HS-5 (cell line): ENCODE measurements at places on chromosomes 1 and 21.
A peak's percentile ranks its signal among the peaks of the same experiment; 100 is the strongest.

- DNase-seq, result no peak
Measured at GRCh38 chr1:116012716-116013115, 36.4 kb downstream of the SLC22A15 start.

DNA sequence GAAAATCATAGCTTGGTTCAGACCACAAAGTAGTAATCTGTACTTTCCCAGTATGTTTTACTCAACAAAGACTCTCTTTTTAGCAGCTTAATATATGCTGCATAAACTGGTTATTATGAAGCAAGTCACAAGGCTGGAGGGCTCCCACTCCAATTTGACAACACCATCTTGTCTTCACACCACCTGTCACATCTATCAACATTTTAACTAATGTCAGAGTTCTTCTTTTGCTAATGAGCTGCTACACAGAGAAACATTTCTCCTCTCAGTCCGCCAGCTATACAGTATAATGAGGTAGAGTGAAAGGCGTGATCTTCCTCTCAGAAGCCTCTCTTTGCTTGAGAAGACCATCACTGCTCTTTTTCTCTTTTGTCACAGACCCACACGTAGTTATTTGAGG is 230.1 kb downstream of the BARHL2 start:
- DNase-seq, result no peak

- no peak for DNase-seq
Measured at GRCh38 chr1:56625819-56626440, 19.2 kb upstream of the PRKAA2 start.

DNA sequence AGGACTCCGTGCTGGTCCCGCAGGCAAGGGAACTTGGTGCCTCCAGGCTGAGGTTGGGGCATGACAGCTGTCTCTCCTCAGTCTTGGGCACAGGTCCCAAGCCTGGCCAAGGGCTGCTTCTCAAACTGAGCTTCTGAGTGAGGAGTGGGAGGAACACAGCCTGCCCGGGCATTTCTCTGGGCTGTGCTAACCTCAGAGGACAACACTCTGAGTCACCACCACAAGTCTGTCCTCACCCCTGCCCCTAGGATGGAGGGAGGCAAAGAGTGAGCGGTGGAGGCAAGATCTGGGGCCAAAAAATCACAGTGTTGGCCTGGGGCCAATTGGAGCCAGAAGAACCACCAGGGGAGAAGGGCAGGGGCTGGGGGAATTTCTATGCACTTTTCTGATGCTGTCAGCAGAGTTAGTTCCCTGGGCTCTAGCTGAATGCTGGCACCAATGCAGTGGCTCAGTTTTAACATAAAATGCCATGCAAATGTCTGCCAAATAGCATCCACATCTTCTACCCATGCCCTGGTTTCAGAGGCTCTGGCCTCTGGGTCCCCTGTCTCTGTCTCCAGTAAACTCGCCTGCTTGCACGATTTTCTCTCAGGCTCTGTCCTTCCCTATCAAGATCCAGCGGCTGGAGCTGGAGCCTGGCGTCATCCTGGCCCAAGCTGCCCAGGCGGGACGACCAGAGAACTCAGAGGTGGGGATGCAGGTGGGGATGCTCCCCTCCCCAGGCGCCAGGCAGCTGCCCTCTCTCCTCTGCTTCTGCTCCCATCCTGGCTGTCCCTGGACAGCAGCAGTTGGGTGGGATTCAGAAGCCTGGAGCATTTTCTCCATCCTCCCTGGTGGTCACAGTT is 11.0 kb upstream of the CDK18 start:
- no peak for DNase-seq

- no peak for DNase-seq
Measured at GRCh38 chr21:44771896-44772525, 29.6 kb downstream of the UBE2G2 start.

DNA sequence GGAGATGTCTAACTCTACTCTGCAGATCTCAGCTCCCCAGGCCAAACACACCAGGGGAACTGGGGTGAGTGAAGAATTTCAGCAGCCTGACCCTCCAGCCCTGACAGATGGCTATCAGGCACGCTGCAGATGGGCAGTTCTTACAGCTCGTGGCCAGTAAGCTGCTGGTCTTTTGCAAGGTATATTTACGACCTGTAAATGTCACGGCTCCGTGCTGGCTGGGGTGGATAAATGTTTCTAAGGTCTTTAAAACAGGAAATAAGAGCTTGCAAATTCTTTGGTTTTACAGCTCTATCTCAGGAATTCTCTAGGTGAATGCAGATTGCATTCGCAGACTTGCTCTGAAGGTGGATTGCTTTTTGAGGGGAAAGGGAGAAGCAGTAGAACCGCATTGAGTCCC is 10.1 kb downstream of the DOP1B start:
- no peak for DNase-seq

DNA sequence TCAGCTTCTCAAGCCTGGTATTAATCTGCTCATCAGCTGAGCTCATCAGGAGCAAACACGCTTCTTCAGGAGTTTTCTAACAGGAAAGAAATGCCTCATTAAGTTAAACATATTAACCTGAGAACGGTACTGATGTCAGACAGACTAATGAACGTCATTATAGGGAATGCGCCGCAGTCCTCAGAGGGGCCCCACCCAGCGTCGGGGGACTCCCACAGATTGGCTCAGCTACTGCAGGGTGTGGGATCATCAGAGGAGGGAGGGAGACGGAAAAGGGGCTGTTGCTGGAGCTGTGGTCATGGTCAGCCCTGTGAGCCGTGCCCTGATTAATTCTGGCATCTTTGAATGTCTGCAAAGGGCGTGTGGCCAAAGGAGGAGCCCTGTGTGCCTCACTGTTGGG is 348.5 kb downstream of the PTPRU start:
- no peak for DNase-seq

DNA sequence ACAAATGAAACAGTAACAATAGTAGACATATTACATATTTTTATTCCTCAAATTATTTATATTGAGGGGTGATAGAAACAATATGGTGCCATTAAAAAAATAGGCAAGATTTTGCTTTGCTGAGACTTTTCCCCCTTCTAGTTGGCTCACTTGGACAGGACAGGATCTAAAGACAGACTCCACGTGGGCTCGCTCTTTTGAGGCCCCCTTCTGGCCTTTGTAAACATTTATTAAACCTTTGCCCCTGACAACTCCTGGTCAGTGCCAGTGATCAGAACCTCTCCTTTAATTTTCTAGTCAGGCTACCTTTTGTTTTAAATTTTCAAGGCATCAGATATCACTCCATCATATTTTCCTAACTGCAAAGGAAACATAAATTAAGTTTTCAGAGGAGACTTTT is 49.7 kb upstream of the IFI44L start:
- no peak for DNase-seq

DNA sequence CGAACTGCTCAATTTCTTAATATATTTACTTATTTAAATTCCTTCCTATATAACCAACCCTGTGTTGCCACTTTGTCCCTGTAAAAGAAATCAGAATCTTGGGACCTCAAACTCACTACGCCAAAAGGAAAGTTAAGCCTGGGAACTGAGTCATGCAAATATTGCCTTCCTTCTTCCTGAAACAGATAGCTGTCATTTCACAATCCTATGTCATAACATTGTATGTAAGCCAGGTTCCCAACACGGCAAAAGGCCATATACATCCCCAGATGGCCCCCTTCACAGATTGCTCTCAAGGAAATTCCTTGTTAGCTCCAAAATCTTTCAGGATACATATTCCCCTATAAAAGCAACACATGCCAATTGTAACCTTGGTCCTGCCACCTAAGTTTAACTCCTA is 39.7 kb downstream of the C21orf91 start:
- no peak for DNase-seq

- DNase-seq, result no peak
Measured at GRCh38 chr21:26437326-26438009, 135.6 kb downstream of the CYYR1 start.

GRCh38 chr1:10631121-10631810 is 156.5 kb downstream of the PEX14 start:
- no peak for DNase-seq

GRCh38 chr1:117942293-117942692 is 12.8 kb downstream of the WDR3 start:
- no peak for DNase-seq

DNA sequence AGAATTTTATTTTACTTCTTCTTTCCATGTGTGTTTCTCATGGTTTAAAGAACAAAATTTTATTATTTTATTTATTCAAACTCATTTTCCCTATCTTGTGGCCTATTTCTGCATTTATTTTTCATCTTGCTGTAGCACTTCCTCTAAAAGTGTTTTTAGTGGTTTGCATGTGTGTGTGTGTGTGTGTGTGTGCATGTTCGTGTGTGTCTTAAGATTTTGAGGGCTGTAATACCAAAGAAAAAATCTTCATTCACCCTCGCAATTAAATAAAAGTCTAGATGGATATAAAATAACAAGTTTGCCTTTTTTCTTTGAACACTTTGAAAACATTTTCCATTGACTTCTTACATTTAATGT is 24.6 kb upstream of the FCRL3 start:
- DNase-seq, result no peak

DNA sequence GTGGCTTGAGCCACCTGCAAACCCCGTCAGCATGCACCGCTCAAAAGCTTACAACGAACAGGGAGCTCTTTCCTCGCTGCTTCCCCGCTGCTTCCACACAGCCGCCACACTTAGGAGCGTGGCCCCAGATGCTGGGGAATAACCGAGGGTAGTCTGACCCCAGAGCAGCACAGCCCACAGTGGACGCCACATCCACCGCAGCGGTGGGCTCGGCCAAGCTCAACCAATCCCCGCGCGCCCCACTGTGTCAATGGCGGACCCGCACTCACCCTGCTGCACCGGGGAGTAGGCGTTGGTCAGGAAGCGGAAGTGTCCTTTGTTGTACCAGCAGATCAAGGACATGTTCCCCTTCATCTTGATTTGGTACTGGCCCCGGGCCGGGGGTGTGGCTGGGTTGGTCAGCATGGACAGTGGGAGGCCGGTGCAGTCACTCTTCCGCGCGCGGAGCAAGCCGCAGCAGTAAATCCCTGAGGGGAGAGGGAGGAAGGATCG is 93.5 kb downstream of the PGBD5 start:
- no peak for DNase-seq

DNA sequence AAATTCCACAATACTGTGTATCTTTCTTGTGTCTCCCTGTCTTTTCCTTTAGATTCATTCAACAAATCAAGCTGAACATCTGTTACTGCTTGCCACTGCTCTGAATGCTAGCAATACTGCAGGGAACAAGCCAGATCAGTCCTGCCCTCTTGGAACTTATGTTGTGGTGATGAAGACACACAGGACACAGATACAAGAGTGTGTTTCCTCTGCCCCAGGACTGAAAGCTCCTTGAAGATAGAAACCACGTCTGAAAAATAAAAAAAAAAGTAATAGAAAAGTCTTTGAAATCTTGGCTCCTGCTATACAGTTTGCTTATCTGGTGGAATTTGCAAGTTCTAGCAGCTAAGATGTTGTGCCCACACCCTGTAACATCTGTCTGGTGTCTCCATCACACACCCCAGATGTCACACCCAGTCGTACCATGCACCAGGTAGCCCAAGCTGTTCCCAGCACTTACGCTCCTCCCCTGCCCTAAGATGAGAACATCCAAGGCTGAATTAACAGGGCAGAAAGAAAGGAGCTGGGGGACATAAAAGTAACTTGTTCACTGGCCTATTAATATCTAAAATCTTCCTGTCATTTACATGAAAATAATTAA is 80.2 kb upstream of the GALNT2 start:
- no peak for DNase-seq

- DNase-seq, result no peak
Measured at GRCh38 chr1:28279721-28280120, 20.4 kb downstream of the SESN2 start.

DNA sequence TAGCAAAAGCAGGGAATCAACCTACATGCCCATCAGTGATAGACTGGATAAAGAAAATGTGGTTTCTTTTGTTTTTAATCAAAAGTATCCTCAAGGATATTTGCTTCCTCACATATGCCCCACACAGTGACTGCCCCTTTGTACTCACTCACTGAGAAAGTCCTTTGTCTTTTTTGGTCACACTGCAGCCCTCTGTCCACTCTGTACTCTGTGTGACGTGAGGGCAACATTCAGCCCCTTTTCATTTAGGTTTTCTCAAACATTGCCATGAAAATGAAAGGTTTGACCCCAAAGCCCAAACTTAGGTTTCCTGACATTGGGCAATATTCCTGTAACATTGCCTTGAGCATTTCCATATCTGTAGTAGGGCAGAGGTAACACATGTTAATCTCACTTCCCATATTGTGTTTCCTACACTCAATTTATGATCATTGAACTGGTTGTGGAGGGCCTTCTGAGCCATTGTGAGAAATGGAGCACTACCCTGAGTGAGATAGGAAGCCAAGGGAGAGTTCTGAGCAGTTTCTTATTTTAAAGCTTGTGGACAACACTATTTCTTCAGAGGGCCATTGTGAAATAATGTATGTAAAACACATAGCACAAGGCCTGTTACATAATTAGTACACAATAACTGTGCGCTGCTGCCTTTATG is 501.9 kb upstream of the C1orf87 start:
- no peak for DNase-seq

GRCh38 chr21:34203851-34204420 is 130.6 kb downstream of the MRPS6 start:
- no peak for DNase-seq

DNA sequence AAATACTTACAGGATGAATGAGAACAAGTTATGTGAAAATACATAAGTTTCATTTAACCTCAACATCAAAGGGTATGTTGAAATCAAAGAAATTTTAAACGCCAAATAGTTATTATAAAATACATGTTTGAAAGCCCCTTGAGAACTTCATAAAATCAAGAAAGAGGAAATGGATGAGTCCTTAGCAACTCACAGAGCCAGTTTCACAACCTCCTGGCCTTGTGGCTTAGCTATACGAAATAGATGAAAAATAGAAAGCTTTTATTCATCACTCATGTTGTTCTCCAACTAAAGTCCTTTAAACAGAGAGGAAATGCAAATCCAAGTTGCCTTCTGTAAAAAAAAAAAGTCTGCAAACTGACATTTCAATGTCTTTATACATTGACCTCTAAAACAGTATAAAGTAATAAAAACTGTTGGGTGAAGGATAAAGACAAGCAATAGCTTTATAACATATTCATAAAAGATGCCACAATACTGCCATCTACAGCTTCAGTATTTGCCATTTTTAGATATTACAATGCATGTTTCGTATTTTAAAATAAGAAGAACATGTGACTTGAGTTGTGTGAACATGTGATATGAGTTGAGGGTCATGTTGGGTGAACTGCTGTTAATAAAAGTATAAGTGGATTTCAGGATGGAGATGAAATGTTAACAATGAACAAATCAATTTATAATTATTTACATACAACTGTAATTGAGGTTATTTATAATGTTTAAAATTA is 847.8 kb downstream of the MRPL39 start:
- DNase-seq, result peak; percentile 14

DNA sequence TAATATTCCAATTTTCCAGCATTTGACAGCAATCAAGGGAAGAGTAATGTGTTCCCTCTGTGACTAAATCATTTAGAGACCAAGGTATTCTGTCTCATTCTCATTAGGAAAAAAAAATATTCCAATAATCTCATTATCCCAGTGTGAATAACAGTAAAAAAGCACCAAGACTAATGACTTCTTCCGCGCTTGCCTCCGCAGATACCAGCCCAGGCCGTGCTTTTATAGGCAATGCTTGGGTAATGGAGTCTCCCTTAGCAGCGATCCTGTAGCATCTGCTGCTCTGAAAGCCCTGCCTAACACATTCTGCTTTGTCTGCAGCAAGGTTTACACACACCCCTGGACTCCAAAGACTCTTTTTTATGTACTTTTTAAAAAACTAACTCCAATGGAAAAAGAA is 470.0 kb upstream of the CAMK1G start:
- no peak for DNase-seq

- no peak for DNase-seq
Measured at GRCh38 chr1:31199236-31199790, 40.4 kb downstream of the NKAIN1 start.
